ENCODE measurements at places on chromosomes 6 and 20. TPM values are rescaled to one million over a fixed set of nuclear protein-coding genes. Genes with fewer than 3 reads are reported as not detected.

The EMILIN3 gene
- total RNA-seq = 0.28 TPM

GRCh38 chr6:157592541-157592940 lies 211.6 kb downstream of the ZDHHC14 start:
- peaks cover 36% of the 10 kb centered on the region for H3K36me3 ChIP-seq
- H3K27ac ChIP-seq = no peak overlapping the region
- peaks cover 16% of the 10 kb centered on the region for H3K4me1 ChIP-seq
- no peak overlapping the region for H3K4me3 ChIP-seq
- no peak for DNase-seq

DNA sequence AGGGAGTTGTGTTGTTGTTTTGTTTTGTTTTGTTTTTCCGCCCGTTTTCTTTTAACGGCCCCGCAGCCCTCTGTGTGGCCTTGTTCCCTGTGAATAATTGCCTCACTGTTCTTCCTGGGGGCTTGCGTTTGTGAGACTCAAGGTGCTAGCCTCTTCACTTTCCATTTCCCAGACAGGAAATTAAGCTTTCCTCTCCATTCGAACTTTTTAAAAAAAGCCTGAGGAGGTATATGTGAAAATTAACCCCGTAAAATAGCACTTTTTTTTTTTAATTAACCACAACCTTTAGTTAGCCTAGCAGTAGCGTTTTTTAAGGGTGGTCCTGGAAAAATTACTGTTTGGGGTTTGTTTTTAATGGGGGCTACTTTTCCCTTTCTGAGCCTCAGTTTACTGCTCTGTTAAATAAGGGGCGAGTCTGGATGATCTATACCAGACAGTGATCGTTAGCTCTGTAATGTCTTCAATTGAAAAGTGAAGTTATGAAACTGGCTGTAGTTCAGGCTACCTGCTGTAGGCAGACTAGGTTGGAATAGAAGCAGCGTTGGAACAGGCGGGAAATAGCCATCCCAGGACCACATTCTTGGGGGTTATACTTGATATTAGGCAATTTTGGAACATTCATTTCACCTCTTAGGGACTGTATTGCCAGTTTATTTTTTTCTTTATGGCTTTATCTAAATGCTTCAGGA lies 1.7 kb downstream of the STX16 start:
- peak overlapping the region; percentile 97 for H3K27ac ChIP-seq
- H3K27me3 ChIP-seq = peaks cover 6% of the 10 kb centered on the region
- H3K4me3 ChIP-seq = peak overlapping the region; percentile 100
- no peaks in the 10 kb centered on the region for H3K36me3 ChIP-seq
- no peak for DNase-seq

DNA sequence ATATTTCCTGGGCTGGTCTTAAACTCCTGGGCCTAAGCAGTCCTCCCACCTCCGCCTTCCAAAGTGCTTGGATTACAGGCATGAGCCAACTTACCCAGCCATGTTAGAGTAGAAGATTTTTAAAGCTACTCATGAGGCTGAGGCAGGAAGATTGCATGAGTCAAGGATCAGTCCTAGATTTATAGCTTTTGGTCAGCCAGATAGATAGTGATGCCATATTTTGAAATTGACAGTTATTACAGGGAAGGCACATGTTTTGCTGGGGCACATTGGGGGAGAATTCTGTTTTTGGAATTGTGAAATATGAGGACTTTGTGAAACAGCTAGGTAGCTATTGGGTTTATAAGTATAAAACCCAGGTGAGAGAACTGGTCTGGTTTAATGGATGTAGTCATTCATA lies 40.9 kb downstream of the DOP1A start:
- peaks cover 3% of the 10 kb centered on the region for H3K36me3 ChIP-seq
- H3K27me3 ChIP-seq = peaks cover 1% of the 10 kb centered on the region
- DNase-seq = no peak
- no peak overlapping the region for H3K27ac ChIP-seq
- H3K4me3 ChIP-seq = no peak overlapping the region
- no peaks in the 10 kb centered on the region for H3K4me1 ChIP-seq

GRCh38 chr6:136174510-136174909 lies 75.6 kb downstream of the MTFR2 start:
- no peaks in the 10 kb centered on the region for H3K36me3 ChIP-seq
- H3K27ac ChIP-seq = no peak overlapping the region
- H3K4me3 ChIP-seq = no peak overlapping the region
- DNase-seq = no peak

GRCh38 chr6:119322715-119323350 lies 26.7 kb downstream of the MAN1A1 start:
- H3K4me1 ChIP-seq = peaks cover 9% of the 10 kb centered on the region
- no peak for DNase-seq
- peaks cover 3% of the 10 kb centered on the region for H3K27me3 ChIP-seq
- no peak overlapping the region for H3K27ac ChIP-seq

The SMIM26 gene
- total RNA-seq = 41.0 TPM

DNA sequence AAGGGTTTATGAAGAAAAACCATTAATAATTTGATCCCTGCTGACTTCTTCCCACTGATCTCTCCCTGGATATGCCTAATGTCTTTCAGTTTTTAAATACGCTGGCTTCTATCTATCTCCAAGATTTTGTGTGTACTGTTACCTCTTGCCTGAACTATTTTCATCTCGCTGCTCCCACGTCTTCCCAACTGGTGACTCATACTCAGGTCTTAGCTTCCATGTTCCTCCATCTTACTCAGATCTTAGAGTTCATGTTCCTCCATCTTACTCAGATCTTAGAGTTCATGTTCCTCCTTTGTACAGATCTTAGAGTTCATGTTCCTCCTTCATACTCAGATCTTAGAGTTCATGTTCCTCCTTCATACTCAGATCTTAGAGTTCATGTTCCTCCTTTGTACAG lies 21.6 kb downstream of the GPR6 start:
- no peaks in the 10 kb centered on the region for H3K27me3 ChIP-seq
- H3K4me3 ChIP-seq = no peak overlapping the region
- H3K36me3 ChIP-seq = no peaks in the 10 kb centered on the region

Data from endothelial cell (in vitro differentiated cells).